ENCODE measurements at places on chromosomes 12 and 14. TPM values are rescaled to one million over a fixed set of nuclear protein-coding genes. Genes with fewer than 3 reads are reported as not detected.

Gene WDHD1
- 19.2 TPM for polyA plus RNA-seq

DNA sequence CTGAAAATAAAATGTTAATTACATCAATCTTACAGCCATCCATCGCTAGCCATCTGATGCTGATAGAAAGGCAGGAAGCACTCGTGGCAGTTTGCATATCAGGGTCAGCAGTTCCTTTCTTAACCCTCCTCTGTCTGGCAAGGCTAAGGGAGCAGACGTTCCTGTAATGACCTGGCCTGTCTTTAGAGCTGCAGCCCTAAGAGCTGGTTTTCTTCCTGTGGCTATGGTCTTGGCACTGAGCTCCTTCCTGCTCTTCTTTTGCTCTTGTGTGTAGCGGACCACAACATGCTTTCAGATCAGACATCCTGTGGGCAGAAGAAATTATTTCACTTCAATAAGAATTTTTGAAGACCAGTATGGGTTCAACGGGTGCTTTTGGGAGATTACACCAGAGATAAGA is 170.4 kb downstream of the DAD1 start:
- no peak for DNase-seq

Gene OTUB2
- 3.9 TPM for polyA plus RNA-seq

GRCh38 chr14:75068294-75069120 is 934 bp upstream of the ZC2HC1C start:
- DNase-seq = peak; percentile 50

Gene SLC4A8
- 2.9 TPM for polyA plus RNA-seq

GRCh38 chr14:33901426-33902155 is 49.3 kb downstream of the EGLN3 start:
- no peak for DNase-seq

DNA sequence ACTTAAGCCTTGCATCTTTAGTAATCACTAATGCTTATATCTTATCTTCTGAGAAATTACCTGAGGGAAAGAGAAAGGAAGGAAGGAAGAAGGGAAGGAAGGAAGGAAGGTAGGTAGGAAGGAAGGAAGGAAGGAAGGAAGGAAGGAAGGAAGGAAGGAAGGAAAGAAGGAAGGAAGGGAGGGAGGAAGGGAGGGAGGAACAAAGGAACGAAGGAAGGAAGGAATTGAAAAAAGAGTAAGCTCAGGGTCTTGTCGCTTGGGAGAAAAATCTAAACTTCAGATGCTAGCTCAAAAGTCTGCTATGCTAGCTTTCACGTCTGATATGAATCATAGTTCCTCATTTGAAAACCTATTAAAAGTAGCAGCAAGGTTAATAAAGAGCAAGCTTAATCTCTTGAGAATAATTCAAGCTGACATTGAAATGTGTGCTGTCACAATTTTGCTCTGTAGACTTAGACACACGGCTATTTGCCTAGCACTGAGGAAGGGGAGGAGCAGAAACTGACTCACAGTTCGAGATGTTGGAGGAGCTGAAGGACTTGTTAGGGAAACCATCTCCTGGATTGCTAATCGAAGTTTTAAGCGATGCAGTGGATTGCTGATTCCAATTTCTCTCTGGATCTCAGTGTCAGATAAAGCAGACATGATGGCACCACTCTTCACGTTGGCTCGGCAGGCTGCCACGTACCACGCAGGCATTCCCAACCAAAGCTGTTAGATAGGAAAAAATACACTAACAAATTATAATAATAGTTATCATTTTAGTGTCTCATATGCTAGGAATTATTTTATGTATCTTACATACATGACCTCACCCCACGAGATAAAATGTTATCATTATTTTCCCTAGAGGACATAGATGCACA is 216.7 kb downstream of the ACSS3 start:
- DNase-seq = no peak

Gene KRT7
- 13.7 TPM for polyA plus RNA-seq

- DNase-seq = no peak
Measured at GRCh38 chr14:38255408-38255672, 553 bp downstream of the CLEC14A start.

Gene C12orf60
- 3.4 TPM for polyA plus RNA-seq

DNA sequence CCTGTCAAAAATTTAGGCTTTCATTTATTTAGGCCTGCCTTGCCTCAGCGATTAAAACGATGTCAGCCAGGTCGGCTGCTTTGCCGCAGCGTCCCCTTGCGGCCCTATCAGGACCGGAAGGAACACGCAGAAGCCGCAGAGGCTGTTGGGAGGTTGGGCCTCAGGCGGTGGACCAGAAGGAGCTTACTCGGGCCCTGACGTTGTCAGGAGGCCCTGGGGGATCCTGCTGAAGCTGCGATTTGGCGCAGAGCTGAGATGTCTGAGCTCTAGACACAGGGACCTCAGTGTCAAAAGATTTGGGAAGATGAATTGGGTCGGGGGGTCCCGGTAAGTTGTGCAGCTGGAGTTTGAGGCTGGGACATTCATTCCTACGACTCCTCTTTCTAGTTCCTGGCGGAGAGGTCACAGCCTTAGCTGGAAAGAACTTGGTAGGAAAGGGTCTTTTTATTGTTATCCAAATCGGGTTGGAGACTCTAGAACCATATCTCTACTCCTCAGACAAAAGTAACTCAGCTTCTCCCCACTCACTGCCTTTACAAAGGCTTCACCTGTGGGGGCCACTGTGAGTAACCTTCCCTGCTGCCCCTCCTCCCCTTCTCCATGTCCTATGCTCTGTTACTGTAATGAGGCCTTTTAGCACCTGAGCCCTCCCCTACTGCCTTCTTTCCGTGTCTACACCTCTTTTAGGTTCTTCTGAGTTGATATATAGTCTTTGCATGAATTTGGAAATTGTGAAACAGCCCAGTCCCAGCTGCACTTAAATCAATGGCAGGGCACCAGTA is 6.6 kb upstream of the ABCD2 start:
- no peak for DNase-seq

GRCh38 chr14:32693114-32693513 is 245.6 kb upstream of the NPAS3 start:
- DNase-seq = no peak

Gene PLD4
- polyA plus RNA-seq = 5.7 TPM

DNA sequence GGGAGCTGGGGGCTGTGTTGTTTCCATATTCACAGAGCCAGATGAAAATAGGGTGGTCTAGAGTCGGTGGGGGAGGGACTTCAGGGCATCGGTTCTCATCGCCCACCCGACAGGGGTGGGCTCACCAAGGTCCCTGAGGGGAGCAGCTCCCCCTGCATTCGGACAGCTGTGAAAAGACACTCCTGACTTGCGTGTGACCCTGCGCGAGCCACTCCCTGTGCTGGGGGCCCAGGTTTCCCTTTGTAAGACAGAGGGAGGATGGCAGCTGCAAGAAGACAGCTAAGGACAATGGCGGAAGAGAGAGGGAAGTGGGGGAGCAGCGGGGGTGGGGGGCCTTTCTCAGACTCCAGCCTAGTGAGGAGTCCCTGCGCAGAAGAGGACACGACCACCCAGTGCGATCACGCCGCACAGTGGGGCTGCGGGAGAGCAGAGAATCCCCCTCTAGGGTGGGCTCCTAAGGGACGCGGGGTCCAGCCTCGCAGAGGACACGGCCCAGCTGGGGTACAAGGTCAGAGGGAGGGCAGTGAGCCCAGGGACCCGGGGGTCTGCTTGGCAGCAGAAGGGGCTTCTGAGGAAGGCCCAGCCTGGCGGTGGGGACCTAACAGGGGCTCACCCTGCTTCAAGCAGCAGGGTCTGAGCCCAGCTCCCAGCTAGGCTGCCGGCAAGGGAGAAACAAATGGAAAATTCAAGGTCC is 326.9 kb upstream of the DIO3 start:
- no peak for DNase-seq

Gene TMEM179
- polyA plus RNA-seq = 1.4 TPM

Gene CCDC175
- polyA plus RNA-seq = 1.2 TPM

DNA sequence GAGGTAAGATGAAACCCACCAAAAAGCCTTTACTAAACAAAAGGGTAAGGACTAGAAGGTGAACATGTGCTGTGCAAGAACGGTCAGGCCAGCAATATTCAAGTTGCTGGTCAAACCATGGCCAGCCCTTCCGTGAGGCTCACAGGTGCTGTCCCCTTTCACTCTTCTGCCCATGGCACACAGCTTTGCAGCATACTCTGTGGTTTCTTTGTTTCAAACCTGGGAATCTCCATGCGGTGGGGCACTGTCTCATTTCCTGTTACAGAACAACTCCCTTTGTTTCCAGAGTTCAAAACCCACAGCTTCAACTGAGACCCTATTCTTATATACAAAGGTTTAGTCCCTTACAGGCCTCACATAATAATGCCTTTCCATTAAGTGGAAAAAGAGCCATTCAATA is 1.7 kb upstream of the OVCH1 start:
- no peak for DNase-seq

Gene C14orf132
- polyA plus RNA-seq = 27.5 TPM

- DNase-seq = no peak
Measured at GRCh38 chr12:128914908-128915563, 61.8 kb downstream of the GLT1D1 start.

Gene CLEC1A
- 19.6 TPM for polyA plus RNA-seq

DNA sequence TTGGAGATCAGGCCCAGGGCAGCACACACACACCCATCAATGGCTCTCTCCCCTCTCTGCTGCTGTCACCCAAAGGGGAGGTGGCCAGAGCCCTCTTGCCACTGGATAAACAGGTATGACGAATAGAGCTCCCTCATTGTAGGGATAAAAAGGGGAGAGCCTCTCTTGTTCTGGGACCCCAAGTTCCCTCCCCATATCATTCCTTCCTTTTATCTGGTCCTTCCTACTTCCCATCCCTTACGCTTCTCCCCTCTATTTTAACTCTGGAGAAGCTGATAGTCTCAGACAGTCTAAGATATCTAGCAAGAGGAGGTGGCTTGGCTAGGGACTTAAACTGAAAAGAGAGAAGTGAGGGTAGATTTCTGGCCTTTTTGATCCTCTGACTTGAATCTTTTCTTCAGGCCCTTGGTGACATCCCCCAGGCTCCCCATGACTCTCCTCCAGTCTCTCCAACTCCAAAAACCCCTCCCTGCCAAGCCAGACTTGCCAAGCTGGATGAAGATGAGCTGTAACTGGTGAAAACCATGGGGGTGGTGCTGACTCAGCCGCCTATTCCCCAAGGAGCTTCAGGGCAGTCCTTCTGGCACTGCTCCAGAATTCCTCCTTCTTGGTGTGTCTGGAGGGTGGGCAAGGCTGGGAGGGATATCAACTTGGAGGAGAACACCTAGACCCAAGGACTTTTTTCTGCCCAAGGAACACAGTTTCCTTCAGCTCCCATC is 5.3 kb downstream of the ARHGEF25 start:
- no peak for DNase-seq

GRCh38 chr14:102029956-102030355 is 56.9 kb downstream of the HSP90AA1 start:
- DNase-seq = no peak

Gene FITM1
- polyA plus RNA-seq = 1.1 TPM

- DNase-seq = no peak
Measured at GRCh38 chr14:53491256-53491883, 338.2 kb upstream of the DDHD1 start.

DNA sequence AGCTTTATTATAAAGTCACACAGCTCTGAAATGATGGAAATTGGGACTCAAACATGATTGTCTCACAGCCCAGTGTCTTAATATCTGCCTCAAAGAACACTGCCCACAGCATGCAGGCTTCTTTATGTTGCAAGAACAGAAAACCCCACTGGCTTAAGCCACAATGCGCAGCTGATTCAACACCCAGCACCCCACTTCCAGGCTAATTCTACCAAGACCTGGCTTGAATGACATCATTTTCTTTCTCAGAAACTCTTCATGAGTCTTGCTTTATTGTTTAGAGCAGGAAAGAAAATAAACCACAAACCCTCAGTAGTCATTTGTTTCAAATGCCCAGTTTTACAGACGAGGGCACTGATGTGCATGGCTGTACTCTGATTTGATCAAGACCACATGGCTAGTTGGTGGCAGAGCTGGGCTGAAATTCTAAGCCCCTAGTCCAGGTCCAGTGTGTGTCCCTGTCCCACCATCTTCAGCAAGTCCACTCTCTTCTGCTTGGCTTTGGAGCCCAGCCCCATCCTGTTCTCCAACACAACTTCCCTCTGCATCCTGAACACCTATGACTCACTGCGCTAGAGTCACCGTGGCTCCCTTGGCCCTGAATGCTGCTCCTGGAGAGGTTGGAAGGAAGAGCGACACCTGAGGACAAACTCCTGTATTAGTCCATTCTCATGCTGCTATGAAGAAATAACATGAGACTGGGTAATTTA is 50.3 kb upstream of the SRSF5 start:
- no peak for DNase-seq

DNA sequence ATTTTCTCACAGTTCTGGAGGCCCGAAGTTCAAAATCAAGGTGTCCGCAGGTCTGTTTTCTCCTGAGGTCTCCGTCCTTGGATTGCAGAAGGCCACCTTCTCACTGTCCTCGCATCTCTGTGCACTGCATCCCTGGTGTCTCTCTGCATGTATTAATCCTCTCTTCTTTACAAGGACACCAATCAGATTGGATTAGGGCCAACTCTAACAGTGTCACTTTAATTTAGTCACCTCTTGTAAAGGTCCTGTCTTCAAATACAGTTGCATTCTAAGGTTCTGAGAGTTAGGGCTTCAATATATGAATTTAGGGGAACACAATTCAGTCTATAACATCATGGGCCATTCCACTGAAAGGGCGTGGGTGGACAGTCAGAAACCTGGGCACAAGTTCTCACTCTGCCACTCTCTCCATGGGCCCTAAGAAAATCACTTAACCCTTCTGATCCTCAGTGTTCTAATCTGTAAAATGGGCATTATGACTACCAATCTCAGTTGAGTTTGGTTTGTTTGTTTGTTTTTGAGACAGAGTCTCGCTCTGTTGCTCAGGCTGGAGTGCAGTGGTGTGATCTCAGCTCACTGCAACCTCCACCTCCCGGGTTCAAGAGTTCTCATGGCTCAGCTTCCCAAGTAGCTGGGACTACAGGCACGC is 41.6 kb upstream of the FGD4 start:
- DNase-seq = no peak

Gene RXYLT1
- polyA plus RNA-seq = 23.6 TPM

Data from right lung (tissue), 10 donors.